ENCODE measurements at places on chromosomes 2 and 18.
A peak's percentile ranks its signal among the peaks of the same experiment; 100 is the strongest.

GRCh38 chr2:190804182-190804795 lies 76.3 kb upstream of the GLS start:
- DNase-seq, result no peak

- DNase-seq, result no peak
Observed at GRCh38 chr2:221153226-221153625, 418.9 kb downstream of the EPHA4 start.

- DNase-seq, result no peak
Observed at GRCh38 chr2:208415255-208415654, 8.7 kb downstream of the PTH2R start.

DNA sequence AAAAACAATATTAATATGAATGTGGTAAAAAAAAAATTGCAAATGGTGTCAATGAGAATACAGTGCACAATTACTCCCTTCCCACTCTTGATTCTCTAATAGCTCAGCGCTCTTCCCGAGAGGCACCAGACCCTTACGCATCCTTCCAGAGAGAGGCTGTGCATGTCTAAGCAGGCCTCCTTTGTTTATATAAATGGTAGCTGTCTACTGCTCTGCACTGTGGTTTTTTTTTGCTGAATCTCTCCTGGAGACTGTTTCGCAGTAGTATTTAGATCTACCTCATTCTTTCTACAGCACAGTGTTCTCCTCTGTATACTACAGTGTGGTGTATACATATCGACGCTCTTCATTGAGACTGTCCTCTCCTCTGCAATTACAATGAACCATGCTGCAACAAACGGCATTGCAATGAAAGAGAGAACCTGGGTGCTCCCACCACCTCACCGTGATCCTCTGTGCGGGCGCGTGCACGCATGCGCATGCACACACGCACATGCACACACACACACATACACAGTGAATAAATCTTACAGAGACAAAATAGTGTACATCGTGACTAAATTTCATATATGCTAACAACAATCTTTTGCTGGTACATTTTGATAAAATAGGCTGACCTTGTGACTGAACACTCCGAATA lies 19.4 kb downstream of the SEPTIN10 start:
- DNase-seq, result no peak

GRCh38 chr2:231960810-231961348 lies 634 bp upstream of the DIS3L2 start:
- DNase-seq, result no peak

DNA sequence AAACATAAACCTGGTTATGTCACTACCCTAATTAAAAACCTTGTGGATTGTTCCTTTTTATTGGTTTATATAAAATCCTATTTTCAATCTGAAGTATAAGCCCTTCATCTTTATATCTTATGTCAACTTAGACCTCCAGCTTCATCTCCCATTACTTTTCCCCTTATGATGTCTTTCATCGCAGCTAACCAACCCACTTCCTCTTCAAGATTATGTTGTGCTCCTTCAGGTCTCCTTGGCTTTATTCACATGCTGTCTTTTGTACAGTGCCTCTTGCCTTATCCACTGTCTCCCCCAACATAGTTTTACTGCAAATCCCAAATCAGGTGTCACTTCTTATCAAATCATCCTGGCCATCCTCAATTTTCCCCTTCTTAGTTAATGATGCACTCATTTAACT lies 25.9 kb downstream of the MBD5 start:
- no peak for DNase-seq

GRCh38 chr2:69546646-69547045 lies 96.9 kb downstream of the AAK1 start:
- DNase-seq, result no peak

- no peak for DNase-seq
Observed at GRCh38 chr2:139403948-139404347, 623.8 kb upstream of the NXPH2 start.

DNA sequence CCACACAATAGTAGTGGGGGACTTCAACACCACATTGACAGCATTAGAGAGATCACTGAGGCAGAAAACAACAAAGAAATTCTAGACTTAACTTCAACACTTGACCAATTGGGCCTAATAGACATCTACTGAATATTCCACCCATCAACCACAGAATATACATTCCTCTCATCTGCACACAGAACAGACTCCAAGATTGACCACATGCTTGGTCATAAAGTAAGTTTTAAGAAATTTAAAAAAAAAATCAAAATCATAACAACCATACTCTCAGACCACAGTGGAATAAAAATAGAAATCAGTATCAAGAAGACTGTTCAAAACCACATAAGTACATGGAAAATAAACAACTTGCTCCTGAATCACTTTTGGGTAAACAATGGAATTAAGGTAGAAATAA lies 9.0 kb upstream of the FLACC1 start:
- no peak for DNase-seq

GRCh38 chr2:46184794-46185583 lies 112.2 kb upstream of the EPAS1 start:
- DNase-seq, result no peak

DNA sequence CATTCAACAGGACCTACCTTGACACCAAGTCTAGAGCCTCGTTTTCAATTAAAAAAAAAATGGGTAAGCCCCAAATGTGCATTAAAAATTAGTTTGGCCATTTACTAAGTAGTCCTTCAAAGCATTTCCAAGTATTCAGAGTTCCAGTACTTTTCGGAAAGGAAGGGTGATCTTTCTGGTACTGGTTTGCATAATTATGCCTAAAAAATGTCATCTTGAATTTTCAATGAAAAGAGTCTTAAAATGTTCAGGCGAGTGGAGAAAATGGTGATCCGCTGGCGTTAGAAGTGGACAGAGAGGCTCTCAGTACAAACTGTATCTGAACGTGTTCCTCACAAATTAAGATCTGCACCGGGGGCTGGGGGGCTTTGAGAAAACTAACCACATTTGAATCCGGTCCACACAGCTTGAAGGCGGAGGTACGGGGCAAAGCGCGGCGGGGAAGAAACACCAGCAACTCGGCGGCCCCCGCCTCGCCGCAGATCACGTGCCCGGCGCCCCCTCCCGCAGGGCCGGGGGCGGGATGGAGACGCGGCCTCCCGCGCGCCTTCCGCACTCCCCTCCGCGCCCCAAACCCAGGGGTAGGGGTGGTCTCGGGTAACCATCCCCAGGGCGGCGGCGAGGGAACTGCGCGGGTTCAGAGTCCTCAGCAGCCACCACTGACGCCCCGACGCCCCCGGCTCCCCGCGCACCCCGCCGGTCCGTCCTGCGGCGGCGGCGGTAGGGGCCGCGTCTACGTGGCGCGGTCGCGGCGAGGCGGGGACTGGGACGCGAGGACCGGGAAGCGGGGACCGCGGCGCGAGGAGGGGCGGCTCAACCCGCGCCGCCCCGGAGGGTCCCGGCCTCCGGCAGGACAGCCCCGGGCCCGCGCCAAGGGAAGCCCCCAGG lies 564 bp downstream of the LPIN2 start:
- no peak for DNase-seq

- no peak for DNase-seq
Observed at GRCh38 chr2:157866202-157866601, 9.9 kb downstream of the ACVR1 start.

GRCh38 chr2:203022751-203023150 lies 8.1 kb downstream of the NBEAL1 start:
- no peak for DNase-seq

- no peak for DNase-seq
Observed at GRCh38 chr2:6370753-6371551, 494.8 kb downstream of the CMPK2 start.

DNA sequence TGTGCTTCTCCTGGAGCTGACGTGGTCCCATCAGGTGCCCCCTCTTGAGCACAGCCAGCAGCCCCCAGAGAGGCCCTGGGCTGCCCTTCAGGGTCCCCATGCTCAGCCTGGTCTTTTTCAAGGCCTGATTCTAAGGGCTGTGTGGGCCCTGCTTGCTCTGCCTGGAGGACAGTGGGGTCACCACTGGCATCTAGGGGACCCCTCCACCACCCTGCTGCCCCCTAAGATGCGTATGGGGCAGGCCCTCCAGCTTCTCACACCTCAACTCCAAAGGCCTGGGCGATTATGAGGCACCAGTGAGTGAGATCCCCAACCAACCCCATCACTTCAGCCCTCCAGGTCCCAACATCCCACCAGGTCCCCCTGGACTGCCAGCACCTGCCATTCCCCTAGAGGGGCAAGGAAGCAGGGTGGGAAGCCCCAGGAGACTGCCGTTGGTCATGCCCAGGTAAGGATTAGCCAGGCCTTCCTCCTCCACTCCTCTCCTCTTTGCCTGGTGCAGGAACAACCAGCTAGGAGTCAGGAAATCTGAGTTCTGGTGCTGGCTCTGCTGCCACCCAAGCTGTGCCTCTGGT lies 114.4 kb downstream of the SMAD7 start:
- DNase-seq, result no peak

- DNase-seq, result peak; percentile 20
Observed at GRCh38 chr2:51103205-51103604, 71.3 kb upstream of the NRXN1 start.

GRCh38 chr18:47235096-47235495 lies 16.4 kb downstream of the SKOR2 start:
- no peak for DNase-seq

- peak; percentile 3 for DNase-seq
Observed at GRCh38 chr2:193584522-193584938, 1389.8 kb upstream of the TMEFF2 start.

GRCh38 chr2:235042576-235043515 lies 91.0 kb downstream of the SH3BP4 start:
- DNase-seq, result no peak

GRCh38 chr18:22483407-22483806 lies 65.7 kb upstream of the CTAGE1 start:
- DNase-seq, result no peak

DNA sequence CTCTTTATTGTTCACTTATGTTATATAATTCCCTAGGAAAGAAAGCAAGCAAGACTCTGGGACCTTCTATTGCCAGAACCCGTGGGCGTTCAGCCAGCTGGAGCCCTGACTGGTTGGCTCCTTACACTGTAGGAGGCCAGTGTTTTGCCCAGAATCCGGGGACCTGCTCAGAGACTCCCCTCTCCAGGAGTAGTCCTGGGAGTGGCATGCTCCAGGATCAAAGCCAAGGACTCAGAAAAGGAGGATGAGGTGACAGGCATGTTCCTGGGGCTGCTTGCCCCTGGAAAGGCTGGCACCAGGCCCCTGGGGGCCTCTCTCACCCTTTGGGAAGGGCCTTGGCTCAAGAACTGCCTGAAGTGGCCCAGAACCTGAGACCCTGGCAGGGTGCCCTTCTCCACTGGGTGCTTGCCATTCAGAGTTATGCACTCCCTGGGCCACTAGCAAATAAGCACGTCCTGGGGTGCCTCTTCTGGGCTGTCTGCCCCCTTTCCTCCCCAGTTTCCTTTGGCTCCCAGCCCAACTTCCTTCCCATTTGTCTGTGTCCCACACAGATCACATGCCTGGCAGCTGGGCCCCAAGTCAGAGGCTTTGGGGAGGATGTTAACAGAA lies 19.6 kb upstream of the KIF3C start:
- DNase-seq, result no peak

- DNase-seq, result no peak
Observed at GRCh38 chr2:66897691-66898150, 462.8 kb downstream of the MEIS1 start.

- no peak for DNase-seq
Observed at GRCh38 chr2:145022666-145023333, 502.9 kb upstream of the ZEB2 start.

- peak; percentile 77 for DNase-seq
Observed at GRCh38 chr18:58004317-58004716, 39.7 kb upstream of the NEDD4L start.

DNA sequence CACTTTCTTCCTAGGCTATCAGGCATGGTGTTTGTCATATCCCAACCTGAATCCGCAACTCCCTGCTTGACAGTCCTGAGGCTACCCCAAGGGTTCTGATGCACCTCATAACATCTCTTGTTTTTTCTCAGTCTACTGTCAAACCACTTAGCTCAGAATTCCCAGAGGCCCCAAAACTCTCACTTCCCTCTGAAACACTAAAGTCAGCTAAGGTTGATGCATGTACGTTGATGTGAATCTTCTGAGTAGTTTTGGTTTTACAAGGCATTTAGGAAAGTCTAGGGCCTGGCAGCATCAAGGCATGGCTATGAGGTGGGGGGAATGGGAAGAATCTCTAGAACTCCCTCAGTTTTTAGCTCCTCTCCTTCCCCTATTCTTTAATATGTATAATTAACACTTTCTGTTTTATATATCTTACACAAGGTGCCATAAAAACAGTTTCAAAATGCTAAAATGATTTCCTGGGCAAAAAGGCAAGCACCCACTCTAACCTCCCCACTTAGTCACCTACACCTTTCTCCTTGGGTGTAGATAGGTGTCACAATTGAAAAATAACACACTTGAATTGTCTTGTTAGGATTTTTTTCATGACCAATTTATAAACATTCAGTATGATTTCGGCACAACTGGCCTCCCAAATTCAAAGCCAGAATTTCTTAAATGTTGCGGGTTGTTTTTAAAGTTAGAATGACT lies 71.4 kb upstream of the TANK start:
- no peak for DNase-seq

DNA sequence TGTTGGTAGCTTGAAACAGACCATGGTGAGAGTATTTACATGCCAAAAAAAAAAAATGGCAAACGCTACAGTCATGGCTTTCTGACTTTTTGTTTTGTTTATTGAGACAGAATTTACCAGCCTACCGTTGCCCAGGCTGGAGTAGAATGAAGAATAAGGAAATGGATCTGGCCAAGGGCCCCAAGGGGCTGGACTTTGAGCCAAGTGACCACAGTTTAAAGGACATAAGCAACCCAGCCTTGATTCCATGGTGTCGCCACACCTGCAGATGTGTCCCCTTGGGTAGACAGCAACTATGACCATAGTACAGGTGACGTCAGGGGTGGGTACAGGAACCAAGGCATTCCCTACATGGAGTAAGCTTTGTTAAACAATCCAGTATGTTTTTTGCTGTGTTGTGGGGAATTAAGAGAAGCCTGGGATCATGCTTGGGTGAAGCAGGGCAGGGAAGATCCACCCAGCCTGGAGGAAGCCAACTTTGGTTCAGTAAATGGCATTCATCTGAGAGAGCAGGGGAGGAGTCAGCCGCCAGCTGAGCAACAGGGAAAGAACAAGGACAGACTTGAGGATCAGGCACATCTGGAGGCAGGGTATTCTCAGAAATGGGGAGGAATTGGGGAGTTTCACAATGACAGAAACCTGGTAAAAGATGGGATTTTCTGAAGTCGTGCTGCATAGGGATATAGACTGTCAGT lies 110.3 kb upstream of the SH3BP4 start:
- no peak for DNase-seq

GRCh38 chr18:12257996-12258718 lies 4.0 kb downstream of the CIDEA start:
- DNase-seq, result no peak

DNA sequence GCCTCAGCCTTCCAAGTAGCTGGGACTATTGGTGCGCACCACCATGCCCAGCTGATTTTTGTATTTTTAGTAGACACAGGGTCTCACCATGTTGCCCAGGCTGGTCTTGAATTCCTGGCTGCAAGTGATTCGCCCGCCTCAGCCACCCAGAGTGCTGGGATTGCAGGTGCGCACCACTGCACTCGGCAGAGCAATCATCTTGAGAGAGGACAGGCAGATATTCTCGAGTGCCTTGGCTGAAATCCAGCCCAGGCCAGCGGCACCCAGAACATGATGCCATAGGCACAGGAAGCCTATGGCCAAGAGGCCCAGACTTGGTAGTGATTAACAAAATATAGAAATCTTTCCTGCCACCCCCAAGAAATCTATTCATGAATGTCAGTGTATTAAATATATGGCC lies 58.0 kb upstream of the PEX13 start:
- no peak for DNase-seq

GRCh38 chr2:18901242-18901641 lies 311.9 kb upstream of the NT5C1B start:
- no peak for DNase-seq

- DNase-seq, result no peak
Observed at GRCh38 chr18:46338766-46339165, 234.6 kb downstream of the HAUS1 start.

Data from SW480 (cell line).